Activated CD4-positive, alpha-beta T cell treated with anti-CD3 and anti-CD28 coated beads for 1 hour (primary cell): ENCODE measurements at places on chromosomes 3 and 15.
A peak's percentile ranks its signal among the peaks of the same experiment; 100 is the strongest.

GRCh38 chr15:77186594-77187011 is 115.7 kb upstream of the TSPAN3 start:
- no peak for DNase-seq

GRCh38 chr3:36800533-36801116 is 36.3 kb upstream of the DCLK3 start:
- no peak for DNase-seq

GRCh38 chr3:120198305-120198878 is 86.6 kb downstream of the GPR156 start:
- no peak for DNase-seq

DNA sequence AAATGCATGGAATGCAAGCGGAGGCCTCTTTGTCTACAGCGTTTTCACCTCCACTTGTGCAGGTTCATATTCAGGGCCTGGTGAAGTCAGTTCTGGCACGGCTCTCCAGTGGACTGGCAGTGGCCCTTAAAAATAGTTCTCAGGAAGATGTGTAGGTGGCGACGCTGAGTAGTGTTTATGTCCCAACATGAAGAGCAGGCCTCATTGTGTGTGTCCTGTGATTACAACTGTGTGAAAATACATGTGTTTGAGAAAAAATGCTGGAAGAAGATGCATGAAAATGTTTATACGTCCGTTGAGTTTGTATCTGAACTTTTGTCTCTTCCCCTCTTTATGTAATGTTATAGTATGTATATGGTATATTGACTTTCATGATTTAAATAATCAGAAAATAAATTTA is 7.2 kb downstream of the LIPC start:
- no peak for DNase-seq

DNA sequence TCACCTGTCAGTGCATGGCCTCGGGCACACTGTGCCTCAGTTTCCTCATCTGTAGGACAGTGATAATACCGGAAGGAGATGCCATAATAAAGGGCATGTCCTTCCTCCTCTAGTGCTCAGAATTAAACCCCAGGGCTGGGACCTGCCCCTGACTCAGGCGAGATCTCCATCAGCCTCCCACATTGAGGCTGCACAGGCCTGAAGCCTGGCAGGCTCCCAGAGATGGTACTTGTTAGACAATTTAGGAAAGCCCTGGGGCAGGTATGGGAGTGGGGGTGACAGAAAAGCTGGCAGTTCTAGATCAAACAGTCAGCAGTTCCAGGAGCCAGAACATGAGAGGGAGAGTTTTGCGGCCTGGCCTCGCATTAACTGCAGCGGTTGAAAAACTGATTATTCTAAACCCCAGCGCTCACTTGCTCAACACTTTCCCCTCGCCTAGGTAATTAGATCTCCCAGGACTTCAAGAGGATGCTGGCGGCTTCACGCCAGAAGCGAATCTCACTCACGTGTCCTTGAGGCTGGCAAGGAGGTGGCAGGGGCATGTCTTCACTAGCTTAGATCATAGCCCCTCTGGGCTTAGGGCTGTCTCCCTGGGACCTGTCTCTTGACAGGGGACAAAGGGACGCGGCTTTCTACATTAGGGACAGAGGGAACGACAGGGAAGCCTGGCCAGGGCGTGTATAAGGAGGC is 73.1 kb downstream of the ATP2B2 start:
- DNase-seq: no peak

DNA sequence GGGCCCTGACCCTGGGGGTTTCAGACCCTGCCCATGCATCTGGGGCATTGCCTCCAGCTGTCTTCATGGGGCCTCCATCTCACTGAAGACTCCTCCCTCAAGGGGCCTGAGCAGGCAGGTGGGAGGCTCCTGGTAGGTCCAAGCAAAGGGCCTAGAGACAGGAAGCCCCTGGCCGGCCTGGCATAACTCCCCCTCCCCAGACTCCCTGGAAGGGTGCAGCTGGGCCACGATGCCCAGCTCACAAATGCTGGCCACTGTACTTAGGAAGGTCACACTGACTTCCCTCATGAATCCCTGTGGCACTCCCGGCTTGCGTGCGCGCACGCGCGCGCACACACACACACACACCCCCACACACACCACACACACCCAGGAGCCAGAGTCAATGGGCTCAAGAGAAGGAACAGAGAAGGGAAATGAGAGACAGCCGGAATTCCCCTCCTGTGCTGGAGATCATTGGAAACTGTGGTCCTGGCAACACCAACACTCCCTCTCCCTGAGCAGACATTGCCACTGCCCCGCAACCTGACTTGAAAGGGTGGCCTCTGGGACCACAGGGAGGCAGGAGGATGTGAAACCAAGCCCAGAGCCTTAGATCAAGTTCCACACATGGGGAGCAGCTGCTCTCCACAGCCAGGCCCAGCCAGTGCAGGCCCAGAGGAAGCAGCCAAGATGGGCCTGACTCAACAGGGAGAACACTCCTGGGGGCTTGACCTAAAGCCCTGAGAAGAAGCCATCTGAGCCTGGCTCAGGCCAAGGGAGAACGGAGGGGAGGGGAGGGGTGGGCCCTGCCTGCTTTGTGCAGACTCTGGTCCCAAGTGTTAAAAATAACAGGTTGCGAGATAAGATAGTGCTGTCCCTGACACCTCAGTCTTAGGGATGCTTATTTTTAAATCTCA is 69.7 kb downstream of the SCN5A start:
- DNase-seq: peak; percentile 3

DNA sequence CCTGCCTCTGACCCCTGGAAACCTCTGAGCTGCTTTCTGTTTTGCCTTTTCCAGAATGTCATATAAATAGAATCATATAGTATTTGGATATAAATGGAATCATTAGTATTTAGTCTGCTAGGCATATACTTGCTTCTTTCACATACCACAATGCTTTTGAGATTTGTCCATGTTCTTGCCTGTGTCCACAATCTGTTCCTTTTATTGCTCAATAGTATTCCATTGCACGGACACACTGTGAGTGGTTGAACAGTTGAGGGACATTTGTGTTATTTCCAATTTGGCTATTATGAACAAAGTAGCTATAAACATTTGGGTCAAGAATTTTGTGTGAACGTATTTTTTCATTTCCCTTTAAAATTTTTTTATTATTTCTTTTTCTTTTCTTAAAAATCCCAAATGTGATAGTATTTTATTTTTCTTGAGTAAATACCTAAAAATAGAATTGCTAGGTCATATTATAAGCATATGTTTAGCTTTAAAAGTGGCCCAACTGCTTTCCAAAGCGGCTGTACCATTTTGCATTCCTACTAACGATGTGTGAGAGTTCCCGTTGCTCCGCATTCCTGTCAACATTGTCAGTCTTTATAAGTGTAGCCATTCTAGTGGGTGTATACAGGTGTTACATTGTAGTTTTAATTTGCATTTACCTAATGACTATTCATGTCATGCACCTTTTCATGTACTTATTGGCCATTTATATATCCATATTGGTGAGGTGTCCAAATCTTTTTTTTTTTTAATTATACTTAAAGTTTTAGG is 26.5 kb downstream of the WDR53 start:
- DNase-seq: no peak

DNA sequence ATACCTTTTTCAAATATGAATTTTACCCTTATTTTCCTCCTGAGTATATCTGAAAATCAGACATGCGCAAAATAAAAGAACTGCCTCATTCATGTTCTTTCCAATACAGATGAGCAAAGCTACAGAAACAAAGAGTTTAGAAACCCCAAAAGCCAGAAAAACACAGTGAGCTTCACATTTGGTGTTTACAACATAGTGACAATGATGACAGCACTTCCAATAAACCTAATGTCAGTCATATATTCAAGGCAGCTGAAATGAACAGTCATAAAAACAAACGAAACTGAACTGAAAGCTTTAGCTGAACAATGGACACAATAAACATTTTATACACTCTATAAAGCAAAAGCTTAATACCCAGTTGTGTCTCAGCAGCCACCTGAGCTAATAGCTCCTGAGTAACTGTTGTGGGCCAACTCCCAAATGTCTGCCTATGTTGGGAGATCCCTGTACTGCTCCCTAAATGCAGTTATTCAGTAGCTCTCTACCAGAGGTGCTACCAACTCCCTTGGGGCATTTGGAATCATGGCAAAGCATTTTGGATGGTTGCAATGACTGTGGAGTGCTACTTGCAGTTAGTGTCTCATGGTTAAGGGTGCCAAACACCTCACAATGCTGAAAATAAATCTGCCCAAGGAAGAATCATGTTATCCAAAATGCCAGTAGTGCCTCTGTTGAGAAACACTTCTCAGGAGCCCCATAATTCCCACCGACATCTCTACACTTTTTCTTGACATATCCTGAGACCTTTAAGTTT is 131.5 kb downstream of the TGFBR2 start:
- no peak for DNase-seq

DNA sequence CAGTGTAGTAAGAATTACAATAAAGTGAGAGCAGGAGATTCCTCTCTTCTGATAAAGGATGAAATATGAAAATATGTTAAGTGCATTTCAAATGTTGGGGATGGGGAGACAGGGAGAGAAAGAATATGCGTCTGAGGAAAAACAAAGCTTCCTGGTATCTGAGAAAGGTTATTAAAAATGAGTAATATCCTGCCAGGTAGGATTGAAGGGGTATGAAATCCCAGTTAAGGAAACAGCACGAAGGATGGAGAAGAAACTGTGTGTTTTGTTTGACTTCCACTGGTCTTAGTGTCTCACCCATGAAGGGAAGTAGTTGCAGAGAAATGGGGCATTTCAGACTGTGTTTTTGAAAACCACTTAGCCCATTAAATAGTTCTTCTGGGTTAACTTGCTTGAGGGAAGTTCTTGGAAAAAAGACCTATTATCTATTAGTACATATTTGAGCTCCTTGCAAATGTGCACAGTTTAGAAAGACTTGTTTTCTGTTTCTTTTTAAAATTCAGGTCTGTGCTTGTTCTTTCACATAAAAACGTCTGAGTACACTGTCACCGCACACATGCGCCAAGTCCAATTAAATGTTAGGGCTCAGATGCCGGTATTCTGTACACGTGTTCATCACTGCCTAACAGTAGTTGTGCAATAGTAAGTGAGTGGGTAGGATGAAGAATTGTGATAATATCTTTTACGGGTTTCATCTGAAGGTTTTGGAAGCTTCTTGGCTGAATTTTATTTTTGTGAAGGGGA is 196.1 kb upstream of the P2RY1 start:
- DNase-seq: no peak

- no peak for DNase-seq
Observed at GRCh38 chr3:195705081-195705991, 15.4 kb upstream of the MUC20 start.

DNA sequence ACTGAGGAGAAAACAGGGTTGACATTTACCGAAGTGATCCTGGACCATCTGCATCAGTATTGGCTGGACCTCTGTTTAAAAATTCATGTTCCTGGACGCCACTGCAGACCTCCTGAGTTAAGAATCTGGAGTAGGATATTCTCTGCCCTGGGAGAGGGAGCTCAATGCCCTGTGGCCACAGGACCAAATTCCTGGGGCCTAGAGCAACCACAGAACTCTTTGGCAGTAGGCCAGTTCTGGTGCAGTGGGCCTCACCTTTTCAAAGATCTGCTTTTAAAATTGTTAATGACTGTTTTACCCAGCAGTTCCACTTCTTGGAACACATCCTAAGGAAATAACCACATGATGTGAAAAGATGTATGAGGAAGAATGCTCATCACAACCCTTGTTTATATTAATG is 133.3 kb upstream of the ADPGK start:
- DNase-seq: no peak

- no peak for DNase-seq
Observed at GRCh38 chr15:75153087-75153486, 48.6 kb upstream of the C15orf39 start.

DNA sequence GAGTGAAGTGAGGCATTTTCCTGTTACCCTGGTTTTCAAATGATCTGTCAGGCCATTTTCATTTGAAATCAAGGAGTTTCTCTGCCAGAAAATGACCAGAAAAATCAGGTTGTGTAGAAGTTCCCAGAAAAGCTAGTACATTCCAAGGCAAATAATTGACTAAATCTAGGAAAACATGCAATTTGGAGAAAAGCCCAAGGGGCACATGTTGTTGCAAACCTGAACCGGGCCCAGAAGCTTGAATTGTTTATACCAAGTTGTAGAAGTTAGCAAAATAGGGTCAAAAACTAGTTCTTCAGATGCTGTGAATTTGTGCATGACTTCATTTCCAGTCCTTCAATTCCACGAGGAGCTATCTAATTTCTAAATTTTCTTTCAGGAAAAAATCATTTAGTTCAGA is 31.0 kb downstream of the TRIM42 start:
- no peak for DNase-seq

- DNase-seq: no peak
Observed at GRCh38 chr15:99568625-99569352, 3.0 kb downstream of the MEF2A start.

GRCh38 chr15:48674876-48675275 is 29.4 kb upstream of the FBN1 start:
- DNase-seq: no peak

DNA sequence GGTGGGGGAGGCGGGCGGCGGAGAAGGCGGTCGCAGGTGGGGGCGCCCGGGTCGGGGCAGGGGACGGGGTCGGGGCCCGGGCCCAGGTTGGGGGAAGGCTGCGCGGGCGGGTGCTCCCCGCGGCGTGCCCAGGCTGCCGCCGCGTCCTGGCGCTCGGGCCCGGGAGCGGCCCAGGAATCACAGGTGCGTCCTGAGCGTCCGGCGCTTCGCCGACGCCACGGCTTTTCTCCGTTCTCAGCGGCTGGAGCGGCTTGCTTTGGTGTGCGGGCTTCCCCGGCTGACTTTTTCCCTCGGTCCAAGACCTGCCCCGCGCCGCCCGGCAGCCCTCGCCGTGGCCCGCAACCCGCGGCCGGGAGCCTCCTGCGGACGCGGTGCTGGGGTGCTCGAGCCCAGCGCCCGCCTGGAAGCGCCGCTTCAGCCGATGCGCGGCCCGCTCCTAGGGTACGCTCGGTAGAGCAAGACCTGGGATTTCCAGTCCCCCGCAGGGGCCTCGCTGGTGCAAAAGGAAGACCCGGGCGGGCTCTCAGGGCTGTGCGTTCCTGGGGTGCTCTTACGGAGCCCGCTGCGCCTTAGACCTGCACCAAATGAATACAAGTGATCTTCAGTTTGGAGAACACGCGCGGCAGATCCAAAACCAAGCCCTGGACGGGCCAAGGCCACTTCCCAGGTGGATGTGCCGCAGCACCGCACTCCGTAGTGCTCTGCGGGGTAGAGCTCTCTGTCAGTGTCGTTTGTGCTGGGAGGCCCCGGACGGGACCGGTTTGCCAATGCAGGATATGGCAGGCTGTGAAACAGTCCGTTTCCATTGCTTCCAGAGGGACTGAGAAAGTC is 639 bp downstream of the NIPA1 start:
- DNase-seq: no peak

GRCh38 chr15:81955382-81956062 is 90.3 kb downstream of the MEX3B start:
- DNase-seq: no peak
